ENCODE measurements at places on chromosomes 1 and 21. TPM values are rescaled to one million over a fixed set of nuclear protein-coding genes. Genes with fewer than 3 reads are reported as not detected.

S100A3 gene
- total RNA-seq: 9.6 TPM

NHLH2 gene
- total RNA-seq: under 0.01 TPM

LRRIQ3 gene
- 1.1 TPM for total RNA-seq

ARHGAP30 gene
- total RNA-seq: 0.09 TPM

FAM72A gene
- 3.4 TPM for total RNA-seq

SELENBP1 gene
- total RNA-seq: 123 TPM

PRAMEF18 gene
- not detected for total RNA-seq

BRINP3 gene
- total RNA-seq: not detected
